Fibroblast of skin of right quadriceps (primary cell): ENCODE measurements at places on chromosomes 6 and 20.

GRCh38 chr6:157420497-157420896 is 39.5 kb downstream of the ZDHHC14 start:
- DNase-seq = no peak

DNA sequence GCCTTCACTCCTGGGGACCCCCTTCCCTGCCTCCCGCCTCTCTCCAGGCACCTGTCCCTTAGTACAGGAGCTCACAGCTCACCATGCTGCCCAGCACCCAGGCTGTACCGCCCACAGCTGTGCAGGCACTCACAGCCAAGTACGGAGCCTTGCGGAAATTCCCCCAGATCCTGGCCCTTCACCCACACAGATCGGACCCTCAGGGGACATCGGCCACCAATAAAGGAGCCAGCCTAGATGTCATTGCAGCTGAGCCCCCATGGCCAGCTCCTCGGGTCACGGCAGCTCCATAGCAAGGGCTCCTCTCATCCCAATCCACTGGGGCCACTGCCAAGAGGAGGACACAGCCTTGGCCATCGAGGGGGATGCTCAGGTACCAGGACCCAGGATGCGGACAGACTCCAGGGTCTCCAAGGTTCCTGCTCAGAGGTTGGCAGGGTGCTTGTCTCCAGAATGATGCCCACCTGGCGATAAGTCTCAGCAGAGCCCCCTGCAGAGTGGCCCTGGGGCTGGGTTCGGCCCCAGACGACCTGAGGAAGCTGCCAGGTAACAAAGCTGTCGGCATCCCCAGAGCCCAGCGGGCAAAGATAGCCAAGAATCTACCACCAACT is 82.3 kb downstream of the YTHDF1 start:
- no peak for DNase-seq

DNA sequence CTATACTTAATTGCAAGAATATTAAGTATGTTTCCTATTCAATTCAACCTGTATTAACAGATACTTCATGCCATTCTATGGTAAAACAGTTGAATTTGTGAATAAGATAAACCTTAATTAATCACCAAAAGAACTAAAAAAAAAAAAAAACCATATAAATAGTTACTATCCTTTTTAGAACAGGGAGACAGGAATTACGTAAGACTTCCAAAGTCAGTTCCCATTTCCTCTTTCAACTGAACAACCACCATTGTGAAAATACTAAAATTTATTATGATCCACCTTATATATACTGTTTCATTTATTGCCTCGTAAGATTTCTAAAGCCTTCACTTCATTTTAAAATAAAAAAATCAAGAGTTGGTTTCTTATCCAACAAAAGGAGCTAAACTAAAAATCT is 9.4 kb downstream of the CCNC start:
- DNase-seq = no peak

- no peak for DNase-seq
Measured at GRCh38 chr6:43789447-43789846, 19.4 kb downstream of the VEGFA start.

GRCh38 chr6:129473546-129473945 is 236.4 kb downstream of the ARHGAP18 start:
- DNase-seq = no peak

DNA sequence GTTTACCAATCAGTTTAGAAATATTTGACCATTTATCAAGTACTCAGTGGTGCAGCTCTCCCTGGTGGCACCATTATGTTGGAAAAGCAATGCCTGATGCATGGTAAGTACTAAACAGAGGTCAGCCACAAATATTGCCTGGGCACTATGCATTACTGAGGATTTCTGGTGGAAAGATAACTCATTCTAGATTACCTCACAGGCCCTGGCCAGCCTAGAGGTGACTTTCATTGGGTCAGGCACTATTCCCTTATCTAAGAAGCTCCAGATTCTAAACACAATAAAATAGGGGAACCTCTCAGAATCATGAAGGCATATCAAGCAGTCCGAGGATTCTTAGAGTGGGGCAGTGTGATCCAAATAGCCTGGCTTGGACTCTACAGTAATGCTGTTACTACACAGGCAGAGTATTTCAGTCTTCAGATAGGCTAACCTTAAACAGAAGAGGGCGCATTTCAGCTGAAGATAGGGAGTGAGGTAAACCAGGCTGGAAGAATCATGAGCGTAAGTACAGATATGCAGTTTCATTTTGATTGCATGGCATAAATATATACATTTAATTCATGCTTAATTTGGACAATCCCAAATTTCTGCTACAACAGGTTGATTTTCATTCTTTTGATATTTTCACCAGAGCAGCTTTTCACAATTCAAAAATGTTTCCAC is 12.1 kb downstream of the LGSN start:
- DNase-seq = peak; percentile 37

- peak; percentile 56 for DNase-seq
Measured at GRCh38 chr6:13767121-13767808, 47.1 kb downstream of the MCUR1 start.

DNA sequence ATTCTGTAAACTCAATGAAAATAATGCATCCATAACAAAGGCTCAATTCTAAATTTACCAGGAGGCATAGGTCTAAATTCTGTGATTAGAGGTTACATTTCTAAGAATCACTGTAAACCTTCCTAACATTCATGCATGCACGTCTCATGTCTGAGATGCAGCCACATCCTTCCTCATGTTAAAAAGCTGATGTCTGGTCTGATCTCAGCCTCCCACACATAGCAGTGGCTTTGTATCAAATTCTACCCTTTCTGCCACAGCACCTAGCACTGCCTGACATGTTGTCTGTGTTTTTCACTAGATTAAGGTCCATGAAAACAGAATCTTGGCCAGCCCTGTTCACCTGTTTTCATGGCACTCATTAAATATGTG is 171.1 kb downstream of the WDR27 start:
- peak; percentile 31 for DNase-seq

GRCh38 chr6:33114406-33114805 is 38.6 kb downstream of the HLA-DPB1 start:
- DNase-seq = no peak

GRCh38 chr6:170500955-170501590 is 52.0 kb downstream of the PSMB1 start:
- DNase-seq = no peak

- peak; percentile 31 for DNase-seq
Measured at GRCh38 chr6:153966001-153966400, 73.0 kb upstream of the OPRM1 start.

DNA sequence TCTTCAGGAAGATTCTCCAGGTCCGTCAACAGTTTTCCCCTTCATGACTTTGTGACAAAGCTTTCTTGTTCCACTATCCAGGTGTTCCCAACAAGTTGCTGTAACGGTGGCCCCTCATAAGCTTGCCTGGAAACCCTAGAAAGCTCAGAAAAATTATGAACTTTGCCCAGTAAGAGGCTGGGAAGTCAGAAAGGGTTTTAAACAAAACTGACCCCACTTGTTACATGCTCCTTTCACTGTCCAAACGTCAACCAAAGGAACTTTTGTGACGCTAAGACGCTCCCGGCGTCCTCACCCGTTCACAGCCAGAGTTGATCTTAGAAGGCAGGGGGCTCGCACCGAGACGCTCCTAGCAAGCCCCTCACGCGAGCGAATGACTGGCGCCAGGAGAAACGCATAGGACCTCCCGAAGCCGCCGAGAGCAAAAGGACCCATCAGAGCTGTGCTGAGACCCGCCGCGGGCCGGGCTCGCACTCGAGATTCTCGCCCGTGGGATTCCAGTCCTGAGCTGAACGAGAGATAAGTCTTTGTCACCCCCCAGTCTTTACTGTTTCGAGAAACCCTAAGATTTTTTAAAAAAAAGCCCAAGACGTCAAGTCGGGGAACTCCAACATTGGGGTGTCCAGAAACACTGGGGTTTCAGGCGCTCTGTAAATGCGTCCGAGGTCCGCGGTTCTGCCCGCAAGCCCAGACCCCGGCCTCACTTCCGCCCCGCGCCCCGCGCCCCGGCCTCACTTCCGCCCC is 544 bp upstream of the ACAT2 start:
- peak; percentile 10 for DNase-seq
